ENCODE measurements at places on chromosomes 7 and 10.

GRCh38 chr7:7761340-7761973, 43.0 kb upstream of the RPA3 start:
- no peak for DNase-seq

DNA sequence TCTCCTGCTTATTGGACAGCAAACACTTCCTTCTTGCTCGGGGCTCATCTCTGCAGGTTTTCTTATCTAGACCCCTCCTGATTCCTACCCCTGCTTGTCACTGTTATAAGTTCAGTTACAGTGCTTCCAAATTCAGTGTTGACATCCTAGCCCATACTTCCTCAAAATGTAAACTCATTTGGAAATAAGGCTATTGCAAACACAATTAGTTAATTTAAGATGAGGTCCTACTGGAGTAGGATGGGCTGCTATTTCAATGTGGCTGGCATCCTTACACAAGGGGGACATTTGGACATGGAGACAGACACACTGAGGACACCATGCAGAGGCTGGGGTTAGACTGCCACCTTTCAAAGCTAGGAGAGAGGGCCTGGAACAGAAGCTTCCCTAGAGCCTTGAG, 85.2 kb upstream of the NPVF start:
- DNase-seq, result no peak

DNA sequence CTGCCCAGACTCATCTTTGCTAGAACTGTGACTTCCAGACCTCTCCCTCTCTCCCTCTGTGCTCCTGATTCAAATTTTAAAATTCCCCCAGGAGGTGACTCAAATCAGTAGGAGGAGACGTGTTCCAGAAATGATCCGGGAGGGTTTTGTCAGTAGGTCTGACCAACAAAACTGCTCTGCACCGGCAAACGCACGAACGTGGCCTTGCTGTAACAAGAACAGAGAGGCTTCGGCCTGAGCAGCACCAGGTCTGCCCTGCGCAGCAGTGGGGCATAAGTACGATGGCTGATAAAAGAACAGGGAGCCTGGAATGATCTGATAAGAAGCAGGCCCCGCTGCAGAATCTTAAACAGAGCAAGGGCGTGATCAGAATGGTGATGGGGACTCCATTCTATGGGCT, 152.7 kb upstream of the AUTS2 start:
- DNase-seq, result no peak

DNA sequence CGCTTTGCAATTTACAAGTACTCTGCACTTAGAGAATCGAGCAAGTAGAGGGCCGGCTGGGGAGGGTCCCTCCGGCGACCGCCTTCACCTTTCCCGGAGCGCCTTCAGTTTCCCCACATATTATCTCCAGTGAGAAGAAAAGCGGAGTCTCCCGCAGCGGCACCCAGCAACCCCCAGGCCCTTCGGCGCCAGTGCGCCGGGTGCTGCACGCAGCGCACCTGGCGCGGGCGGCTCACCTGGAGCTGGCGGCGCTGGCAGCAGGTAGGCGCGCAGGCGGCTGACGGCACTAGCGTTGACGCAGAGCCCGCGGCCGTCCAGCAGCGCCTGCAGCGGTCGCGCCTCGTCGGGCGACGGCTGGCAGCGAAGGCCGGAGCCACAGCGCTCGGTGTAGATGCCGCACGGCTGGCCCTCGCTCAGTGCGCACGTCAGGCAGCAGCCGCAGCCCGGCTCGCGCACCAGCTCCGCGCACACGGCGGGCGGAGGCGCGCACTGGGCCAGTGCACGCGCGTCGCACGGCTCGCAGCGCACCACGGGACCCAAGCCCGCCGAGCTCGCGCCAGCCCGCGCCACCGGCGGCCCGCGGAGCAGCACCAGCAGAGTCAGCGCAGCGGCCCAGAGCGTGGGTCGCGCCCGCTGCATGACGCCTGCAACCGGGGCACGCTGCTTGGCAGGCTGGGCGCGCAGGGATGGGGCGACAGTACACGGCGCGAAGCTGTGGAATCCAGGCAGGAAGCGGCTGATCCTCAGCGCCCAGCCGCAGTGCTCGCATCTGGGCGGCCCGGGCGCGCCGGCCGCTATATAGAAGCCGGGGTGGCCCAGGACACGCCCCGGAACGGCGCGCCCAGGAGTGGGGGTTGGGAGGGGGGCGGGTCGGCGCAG, at the start of gene IGFBP3:
Gene IGFBP3 (minus strand): TSS at position 771 of the 879 bp plus-strand sequence. CDS start 132 bp downstream, at position 639.
- no peak for DNase-seq

- no peak for DNase-seq
Measured at GRCh38 chr10:132450466-132450824, 53.4 kb downstream of the PWWP2B start.
